ENCODE measurements at places on chromosomes 1 and 21.

GRCh38 chr1:20153000-20153418 lies 13.9 kb downstream of the PLA2G2F start:
- DNase-seq = peak; percentile 60

DNA sequence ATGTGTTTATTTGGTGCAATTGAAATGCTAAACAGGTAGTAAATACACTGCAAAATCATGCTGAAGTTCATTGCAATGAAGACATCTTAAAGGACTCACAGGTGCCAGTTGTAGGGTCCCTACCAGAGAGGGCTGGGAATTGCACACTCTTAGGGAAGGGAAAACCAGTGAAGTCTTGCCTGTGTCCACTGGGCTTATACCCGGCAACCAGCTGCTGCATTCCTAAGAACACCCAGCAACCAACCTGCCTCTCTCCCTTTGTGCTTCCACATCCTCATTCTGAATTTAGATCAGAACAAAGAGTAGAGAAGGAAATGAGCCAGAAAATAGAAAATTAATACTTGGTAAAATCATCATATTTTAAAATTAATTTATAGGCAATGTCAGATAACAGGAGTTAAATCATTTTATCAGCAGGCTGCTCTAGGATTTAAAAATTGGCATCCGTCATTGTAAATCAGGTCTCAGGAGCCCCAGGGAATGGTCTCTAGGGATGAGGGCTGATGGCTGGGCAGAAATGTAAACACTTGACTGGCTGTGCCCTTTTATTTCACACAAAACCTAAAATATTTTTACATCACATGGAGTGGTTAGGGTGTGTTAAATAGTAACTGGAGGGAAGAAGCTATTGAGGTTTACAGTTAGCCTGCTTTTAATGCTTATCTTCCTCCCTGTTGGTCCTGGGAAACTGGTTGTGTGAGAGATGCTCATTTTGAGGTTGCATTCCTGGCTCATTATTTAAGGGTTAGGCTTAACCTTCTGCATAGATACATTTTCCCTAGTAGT lies 31.3 kb downstream of the PTGFRN start:
- no peak for DNase-seq

DNA sequence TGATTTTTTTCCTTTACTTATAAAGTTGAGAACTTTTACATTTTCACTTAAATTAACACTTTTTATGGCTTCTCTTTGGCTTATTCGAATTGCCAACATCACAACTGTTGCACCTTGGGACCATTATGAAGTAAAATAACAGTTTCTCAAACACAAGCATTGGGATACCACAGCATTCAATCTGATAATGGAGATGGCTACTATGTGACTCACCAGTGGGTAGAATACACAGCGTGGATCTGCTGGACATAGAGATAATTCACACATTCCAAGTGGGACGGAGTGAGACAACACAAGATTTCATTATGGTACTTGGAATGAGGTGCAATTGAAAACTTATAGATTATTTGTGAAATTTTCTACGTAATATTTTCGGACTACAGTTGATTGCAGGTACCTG lies 68.0 kb downstream of the ADAMTS1 start:
- no peak for DNase-seq

GRCh38 chr1:50503515-50503914 lies 80.3 kb upstream of the DMRTA2 start:
- DNase-seq = no peak

DNA sequence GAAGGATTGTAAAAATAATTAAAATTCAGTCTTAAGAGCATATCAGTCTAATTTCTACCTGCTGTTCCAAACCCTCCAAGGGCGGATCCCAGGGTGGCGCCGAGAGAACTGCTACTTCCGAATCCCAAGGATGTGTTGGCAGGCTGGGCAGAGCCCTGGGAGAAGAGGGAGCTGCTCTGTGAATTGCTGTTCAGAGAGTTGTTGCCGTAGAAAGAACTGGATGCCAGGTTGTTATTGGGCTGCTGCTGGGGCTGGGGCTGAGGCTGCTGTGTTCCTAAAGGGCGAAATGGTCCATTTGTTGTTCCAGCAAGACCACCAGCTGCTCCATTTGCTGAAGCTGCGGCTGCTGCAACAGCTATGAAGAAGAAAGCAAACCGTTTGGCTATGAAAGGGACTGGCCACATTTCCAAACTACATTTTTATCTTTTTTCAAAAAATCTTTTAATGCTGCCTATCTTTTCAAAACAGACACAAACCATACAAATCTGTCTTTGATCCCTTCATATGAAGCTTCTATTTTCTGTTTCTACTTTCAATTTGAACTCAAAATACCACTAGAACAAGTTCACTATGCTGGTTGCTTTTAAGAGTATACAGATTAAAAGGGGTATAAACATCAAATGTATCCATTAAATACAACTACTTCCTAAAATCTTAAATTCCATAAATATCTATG lies 57.5 kb upstream of the SDC3 start:
- no peak for DNase-seq

DNA sequence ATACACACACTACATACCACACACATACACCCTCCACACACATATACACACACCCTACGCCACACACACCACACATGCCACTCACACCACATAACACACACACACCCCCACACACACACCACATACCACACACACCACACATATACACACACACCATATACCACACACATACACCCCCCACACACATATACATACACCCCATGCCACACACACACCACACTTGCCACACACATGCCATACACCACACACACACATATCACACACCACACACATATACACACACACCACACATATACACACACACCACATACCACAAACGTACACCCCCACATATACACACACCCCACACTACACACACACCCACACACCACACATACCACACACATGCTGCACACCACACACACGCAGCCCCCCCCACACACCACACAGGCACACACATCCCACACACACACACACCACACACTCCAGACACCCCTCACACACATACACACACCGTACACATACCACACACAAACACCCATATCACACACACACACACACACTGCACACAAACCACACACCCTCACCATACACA lies 76.7 kb upstream of the TMPRSS2 start:
- no peak for DNase-seq

GRCh38 chr1:151237678-151238466 lies 16.7 kb upstream of the PSMD4 start:
- DNase-seq = no peak

- no peak for DNase-seq
Observed at GRCh38 chr21:16976193-16976592, 536.6 kb upstream of the CXADR start.

DNA sequence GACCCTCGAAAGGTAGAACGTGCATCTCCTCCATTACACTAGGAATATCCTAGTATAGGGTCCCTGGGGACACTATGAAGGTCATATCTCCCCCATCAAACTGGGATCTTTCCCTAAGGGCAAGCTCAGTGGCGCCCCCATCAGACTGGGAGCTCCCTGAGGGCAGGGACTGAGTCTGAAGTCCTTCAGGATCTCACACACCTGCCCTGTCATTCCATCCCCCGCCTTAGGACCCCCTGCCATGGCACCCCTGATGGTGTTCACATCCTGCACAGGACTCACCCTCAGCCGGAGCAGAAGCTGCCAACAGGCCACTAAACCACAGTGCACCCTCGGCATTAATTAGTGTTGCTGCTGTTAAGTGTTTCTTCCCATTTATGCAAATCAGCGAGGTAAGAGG lies 50.4 kb downstream of the IGSF21 start:
- no peak for DNase-seq

DNA sequence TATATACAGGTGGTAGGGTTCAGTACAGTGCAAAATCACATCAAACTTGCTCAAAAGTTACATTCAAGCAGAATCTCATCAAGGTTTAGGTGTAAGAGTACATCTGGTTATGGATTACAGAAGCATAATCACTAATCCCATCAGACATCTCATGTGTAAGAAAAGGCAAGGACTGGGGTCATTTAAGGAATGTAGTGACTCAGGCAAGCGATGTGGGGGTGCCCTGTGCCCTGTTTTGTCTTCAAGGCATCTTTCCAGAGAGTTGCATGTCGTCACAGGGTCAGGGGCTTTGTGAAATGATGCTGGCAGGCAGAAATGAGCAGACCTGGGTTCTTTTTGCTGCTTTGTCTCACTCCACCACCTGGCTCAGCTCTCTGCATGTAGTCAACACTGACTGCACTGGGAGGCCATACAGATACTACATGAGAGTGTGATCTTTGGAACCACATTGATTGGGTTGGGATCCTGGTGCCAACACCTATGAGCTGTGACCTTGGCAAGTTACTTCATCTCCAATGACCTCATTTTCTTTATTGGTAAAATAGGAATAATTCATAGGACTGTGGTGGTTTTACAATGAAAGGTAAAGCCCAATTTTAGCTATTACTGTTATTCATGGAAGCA lies 8.2 kb upstream of the HHIPL2 start:
- DNase-seq = no peak

GRCh38 chr1:225825078-225825477 lies 15.2 kb downstream of the EPHX1 start:
- DNase-seq = no peak

DNA sequence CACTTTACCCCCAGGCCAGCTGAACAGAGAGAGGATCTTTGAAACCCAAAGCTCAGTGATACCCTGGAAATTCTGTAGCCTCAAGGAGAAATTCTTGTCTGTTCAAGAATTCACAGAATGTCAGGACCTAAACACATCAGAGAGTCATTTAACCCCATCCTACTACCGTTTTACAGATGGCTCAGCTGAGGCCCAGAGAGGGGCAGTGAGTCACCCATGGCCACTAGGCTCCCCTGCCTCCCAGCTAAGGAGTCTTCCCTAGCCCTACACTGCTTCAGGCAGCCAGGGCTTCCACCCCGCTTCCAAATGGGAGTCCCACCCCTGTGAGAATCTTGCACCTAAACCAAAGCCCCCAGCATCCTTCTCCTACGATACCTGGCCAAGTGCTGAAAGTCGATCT lies 28.3 kb downstream of the VWA5B1 start:
- DNase-seq = no peak

- peak; percentile 3 for DNase-seq
Observed at GRCh38 chr21:16678429-16679160, 834.2 kb upstream of the CXADR start.

DNA sequence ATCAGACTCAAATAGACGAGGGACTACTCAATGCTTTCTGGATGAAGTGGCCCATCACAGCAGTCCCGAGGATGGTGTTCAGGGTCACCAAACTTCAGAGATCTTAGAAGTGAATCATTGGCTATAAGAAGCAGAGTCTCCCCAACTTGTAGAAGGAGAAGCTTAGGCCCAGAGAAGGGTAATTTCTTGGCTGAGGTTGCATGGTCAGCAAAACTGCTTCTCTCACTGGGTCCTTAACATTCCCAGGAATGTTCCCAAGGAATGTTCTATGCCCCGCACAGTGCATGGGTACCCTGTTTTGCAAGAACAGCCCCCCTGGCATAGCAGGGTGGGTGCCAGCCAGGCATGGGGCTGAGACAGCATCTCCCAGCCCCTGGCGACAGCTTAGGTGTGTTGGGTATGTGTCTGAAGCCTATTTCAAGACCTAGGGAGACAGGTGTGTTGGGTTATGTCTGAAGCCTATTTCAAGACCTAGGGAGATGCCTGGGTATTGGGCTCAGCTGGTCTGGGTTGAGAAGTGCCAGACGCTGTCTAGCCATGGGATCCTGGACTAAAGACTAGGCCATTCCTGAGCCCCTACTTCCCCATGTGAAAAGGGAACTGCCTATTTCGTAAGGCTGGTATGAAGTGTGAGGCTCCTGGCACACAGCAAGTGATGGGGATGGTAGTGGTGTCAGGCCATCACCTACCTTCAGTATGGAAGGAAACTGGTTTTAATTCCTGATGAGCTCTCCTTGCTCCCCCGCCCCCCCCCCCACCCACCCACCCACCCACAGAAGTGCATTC lies 26.1 kb downstream of the PADI6 start:
- no peak for DNase-seq

DNA sequence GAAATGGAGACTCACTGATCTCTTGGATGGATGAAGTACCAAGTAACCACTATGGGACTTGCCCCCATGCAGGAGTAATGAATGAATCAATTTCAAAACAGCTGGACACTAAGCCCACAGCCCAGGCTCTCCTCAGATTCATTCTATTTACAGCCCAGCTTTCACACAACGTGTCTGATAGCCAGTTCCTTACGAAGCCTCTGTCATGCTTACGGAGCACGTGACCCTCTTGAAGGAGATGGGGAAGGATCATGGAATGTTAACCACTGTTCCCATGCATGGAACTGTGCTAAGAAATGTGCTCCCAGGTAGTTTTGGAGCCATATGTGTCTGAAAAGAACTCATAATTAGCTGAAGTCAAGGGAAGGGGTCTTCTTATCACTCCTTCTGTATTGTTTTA lies 124.1 kb downstream of the KIF26B start:
- no peak for DNase-seq

GRCh38 chr1:170670802-170671628 lies 7.1 kb downstream of the PRRX1 start:
- peak; percentile 52 for DNase-seq

DNA sequence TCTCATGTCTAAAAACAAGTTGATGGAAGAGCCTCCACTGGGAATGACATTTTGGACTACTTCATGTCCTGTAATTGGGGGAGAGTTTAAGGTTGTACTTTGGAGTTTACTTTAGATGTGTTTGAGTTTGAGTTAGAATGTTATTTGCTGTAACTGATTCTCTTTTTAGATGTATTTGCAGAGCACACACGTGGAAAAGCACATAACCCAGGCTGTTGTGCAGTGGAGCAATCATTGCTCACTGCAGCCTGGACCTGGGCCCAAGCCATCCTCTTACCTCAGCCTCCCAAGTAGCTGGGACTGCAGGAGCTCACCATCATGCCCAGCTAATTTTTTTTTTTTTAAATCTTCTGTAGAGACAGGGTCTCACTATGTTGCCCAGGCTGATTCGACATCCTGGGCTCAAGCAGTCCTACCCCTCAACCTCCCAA lies 36.7 kb upstream of the SH3D21 start:
- DNase-seq = no peak

DNA sequence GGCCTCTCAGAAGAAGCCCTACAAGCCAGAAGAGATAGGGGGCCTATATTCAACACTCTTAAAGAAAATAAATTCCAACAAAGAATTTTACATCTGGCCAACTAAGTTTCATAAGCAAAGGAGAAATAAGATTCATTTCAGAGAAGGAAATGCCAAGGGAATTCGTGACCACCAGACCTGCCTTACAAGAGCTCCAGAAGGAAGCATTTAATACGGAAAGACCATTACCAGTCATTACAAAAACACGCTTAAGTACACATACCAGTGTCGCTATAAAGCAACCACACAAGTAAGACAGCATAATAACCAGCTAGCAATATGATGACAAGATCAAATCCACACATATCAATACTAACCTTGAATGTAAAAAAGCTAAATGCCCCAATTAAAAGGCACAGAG lies 704.9 kb upstream of the CHRM3 start:
- no peak for DNase-seq

GRCh38 chr1:234838182-234838581 lies 228.2 kb upstream of the IRF2BP2 start:
- DNase-seq = no peak

GRCh38 chr1:207938016-207938415 lies 27.1 kb upstream of the CD34 start:
- DNase-seq = peak; percentile 31

Data from GM03348 (cell line).